ENCODE measurements at places on chromosomes 7 and 10.

GRCh38 chr10:62402508-62402907 is 28.3 kb downstream of the ZNF365 start:
- no peak for DNase-seq

DNA sequence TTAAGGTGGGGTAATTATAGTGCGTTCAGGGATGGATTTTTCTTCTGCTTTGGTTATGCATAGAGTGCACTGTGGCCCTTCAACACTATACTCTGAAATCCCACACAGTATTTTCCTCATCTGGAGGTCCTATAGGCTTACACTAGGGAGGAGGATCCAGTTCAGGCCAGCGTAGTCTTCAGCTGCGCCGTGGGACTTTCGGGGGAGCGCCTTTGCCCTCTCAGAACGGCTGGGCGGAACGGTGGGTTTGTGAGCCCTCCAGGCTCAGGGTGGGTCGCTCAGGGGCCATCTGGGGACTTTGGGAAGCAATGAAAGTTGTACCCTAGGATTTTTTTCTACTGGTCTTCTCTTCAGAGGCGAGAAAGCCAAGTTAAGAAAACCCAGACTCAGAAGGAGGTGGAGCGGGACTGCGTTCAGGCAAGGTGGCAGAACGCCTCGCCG is 652 bp upstream of the VPS26A start:
- DNase-seq: no peak

GRCh38 chr10:53489335-53490182 is 717.0 kb upstream of the MBL2 start:
- DNase-seq: no peak

DNA sequence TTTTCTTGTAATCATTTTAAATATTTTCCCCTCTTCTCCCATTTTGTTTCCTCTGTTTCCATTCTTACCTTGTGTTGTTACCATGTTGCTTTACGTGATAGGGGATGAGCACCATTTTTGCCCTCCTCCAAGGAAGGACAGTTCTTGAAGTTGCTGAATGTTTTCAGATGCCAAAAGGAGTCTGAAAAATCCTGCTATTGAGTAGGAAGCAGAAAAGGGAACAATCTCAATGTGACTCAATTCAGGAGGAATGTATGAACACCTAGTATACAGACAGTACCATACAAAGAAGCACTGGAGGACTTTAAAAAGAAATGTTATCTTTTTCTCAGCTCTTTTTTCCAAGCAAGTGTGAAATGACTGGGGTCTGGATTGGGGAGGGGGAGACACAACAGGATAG is 5.1 kb upstream of the NAMPT start:
- no peak for DNase-seq

DNA sequence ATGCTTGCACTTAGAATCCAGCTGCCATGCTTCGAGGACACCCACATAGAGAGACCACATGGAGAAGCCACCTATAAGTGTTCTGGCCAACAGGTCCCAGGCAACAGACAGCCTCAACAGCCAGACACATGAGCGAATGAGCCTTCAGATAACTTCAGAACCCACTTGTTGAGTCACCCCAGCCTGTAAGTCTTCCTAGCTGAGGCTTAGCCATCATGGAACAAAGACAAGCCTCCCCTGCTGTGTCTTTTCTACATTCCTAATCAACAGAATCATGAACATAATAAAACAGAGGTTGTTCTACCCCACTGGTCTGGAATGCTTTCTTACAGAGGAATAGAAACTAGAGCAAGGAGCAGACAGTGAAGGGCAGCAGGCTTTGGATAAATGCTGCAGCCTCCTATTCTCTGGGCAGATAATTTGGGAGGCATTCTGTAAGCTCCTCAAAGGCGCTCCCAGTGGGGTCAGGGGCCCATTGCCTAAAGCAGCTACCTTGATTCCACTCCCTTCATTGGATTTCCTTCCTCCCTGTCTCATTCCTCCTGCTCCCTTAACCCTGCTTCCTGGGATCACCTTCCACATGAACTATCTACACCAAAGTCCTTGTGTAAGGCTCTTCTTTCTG is 4.6 kb downstream of the TLL2 start:
- no peak for DNase-seq

DNA sequence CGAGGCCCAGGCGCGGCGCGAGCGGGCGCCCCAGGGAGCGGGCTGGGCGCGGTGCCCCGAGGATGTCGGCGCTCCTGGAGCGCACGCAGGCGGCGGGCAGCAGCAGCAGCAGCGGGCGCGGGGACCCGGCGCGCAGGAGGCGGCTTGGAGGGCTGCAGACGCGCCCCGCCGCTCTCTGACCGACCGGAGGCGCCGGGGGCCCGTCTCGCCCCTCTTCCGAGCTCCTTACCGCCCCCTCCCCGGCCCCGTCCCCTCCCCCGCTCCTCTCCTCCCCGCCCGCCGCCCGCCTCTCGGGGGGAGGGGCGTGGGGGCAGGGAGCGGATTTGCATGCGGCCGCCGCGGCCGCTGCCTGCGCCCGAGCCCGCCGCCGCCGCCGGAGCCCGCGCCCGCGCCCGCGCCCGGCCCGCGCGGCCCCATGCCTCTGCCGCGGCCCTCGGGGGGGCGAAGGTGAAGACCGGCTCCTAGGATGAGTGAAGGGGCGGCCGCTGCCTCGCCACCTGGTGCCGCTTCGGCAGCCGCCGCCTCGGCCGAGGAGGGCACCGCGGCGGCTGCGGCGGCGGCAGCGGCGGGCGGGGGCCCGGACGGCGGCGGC is at the start of gene NRG3:
Gene NRG3 (plus strand): TSS at position 320 of the 592 bp plus-strand sequence.
- no peak for DNase-seq

GRCh38 chr10:70476249-70477035 is 2.1 kb upstream of the PALD1 start:
- DNase-seq: no peak

- DNase-seq: no peak
Observed at GRCh38 chr7:1705856-1706255, 35.8 kb downstream of the ELFN1 start.

DNA sequence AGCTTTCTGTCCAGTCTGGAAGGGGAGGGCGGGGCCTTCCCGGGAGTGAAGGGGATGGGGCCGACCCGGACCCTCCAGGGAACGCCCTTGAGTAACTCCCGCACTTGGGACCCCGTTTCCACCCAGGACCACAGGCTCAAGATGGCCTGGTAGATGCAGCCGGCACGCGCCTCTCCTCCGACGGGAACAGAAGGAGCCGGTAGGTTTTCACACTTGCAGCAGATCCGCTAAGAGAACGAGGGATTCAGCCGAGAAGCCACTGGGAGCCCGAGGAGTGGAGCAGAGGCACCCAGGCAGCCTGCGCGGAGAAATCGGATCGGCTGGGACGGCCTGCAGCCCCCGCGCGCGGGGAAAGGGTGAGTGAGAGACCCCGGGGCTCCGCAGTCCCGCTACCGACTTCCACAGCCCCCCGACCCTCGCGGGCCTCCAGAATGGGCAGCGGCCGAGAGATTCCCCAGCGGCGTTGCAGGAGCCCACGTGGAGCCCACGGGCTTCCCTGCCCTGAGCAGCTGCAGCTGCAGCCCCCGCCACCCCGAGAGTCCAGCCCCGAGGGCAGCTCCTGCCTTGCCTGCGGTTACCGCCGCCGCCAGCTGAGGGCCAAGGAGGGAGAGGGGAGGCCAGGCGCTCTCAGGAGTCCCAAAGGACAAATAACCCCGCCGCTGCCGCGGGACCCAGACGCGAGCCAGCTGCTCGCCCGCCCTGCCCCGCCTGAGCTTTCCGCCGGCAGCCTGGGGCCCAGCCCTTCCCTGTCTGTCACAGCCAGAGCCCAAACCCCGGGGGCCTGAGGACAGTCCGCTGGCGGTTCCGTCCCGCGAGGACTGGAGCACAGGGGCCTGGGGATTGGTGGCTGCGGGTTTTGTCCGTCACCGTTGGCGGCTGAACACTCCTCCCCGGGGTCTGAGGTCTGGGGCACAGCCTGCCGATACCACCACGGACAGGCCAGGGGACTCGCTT is 21.8 kb downstream of the IFT22 start:
- no peak for DNase-seq

DNA sequence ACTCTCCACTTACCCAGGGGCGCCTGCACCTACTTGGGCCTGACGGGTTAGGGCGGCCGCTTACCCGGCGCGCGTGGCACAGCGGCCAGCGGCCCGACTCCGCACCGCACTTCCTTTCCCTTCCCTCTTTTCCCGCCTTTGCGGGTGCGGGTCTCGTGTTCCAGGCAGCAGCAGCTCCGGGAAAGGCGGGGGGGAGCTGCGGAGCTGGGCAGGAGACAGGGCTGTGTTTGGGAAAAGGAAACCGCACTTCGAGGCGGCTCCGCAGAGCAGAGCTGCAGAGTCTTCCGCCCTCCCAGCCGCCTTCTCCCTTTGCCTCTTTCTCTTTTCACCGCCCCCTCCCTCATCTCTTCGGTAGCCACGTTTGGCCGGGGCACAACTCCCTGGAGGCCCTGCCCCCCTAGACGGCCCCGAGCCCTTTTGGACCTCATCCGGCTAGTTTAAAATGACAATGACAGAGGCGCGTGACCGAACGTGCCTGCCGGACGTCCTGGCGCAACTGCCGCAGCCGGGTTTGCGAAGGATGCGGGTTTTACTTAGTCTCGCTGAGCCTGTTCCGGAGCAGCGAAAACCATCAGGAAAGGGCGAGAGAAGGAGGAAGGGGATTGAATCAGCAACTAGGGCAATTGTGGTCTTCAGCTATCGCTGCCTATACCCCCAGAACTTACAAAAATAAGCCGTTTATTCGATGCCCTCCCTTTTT is 7.9 kb upstream of the PAX2 start:
- DNase-seq: no peak

- no peak for DNase-seq
Observed at GRCh38 chr7:132765861-132766260, 189.6 kb upstream of the PLXNA4 start.

DNA sequence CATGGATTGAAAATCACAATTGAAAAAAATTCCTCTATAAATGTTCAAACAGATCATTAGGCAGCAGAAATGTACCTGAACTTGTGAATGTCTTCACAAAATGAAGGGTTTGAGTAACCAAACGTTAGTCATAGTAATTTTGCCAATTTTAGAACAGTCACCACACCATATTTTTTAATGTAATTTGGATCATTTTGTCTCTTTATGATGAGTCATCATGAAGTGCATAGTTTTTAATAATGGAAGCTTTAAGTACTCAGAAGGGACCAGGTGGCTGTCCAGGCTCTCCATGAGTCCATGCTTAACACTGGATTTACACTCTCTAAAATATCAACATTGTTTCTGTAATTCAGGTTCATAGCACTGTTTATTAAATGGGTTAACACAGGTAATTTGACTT is 219.2 kb downstream of the ETV1 start:
- DNase-seq: no peak

DNA sequence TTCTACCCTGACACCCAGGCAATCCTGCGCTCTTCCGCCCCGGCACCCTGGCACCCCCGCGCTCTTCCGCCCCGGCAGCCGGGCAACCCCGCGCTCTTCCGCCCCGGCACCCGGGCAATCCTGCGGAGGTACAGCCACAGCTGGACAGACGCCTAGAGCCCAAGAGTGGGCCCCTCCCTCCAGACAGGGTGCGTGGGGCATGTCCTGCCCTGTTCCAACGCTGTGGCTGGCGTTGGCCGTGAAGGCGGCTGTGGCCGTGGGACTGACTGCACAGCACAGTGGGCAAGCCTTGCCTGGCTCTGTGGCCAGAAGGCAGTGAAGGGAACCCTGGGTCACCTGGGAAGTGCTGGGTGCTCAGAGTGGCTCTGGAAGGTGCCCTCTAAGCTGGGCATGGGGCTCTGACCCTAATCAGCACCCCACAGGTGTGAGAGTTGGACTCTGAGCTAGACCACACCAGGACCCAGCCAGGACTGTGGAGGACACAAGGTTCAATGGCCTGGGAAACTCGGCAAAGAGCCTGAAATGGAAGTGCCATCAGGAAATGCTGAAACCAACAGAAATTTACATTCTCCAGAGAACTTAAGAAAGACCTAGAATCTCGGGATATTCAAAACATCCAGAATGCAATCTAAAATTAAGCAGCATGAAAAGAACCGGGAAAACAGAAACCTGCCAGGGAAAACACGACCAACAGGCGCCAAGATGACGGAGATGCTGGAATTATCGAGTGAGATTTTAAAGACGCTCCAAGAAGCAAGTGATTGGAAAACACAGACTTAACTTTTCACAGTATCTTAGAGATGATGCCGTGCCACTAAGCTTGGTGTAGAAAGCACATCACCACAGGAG is 253.6 kb downstream of the ELFN1 start:
- no peak for DNase-seq

GRCh38 chr7:50147951-50148808 is 55.1 kb upstream of the ZPBP start:
- no peak for DNase-seq

GRCh38 chr10:114347791-114348190 is 56.5 kb downstream of the AFAP1L2 start:
- no peak for DNase-seq

DNA sequence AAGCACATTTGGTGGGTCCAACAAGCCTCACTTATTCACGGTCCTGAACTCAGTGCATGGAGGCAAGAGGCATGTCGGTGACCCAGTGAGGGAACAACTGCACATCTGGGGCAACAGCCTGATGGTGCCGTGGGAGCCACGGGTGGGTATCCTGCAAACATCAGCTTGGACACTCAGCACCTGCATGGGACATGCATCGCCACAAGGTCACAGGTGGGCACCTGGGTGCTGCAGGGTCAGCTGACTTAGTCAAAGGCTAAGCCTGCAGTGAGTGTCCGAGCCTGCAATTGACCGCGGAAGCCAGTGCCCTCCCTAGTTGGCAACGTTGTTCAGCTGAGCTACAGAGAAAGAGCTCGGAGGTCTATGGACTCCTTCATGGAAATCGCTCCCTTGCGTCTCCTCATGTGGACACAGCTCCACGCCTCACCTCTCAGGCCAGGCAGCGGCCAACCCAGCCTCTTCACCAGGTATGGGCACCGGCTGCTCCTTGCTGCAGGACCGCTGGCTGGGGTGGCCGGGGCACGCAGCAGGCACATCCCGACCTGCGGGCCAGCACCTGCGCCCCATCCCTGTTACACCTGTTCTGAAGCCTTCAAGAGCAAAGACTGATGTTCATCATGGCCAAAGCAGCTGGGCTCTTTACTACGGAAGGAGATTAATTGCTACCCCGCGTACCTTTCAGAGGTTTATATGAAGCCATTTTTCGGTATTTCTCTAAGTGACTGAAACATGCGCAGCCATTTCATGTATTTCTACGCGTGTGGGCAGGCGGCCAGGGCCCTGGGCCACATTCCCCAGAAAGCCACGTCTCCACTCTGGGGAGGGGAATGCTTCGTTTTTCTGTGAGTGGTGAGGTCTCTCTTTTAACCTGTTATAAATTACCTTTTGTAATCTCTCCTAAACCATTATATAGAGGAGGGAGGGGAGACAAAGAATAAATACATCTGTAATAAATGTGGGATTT is 380.7 kb downstream of the DNAJB6 start:
- DNase-seq: no peak

DNA sequence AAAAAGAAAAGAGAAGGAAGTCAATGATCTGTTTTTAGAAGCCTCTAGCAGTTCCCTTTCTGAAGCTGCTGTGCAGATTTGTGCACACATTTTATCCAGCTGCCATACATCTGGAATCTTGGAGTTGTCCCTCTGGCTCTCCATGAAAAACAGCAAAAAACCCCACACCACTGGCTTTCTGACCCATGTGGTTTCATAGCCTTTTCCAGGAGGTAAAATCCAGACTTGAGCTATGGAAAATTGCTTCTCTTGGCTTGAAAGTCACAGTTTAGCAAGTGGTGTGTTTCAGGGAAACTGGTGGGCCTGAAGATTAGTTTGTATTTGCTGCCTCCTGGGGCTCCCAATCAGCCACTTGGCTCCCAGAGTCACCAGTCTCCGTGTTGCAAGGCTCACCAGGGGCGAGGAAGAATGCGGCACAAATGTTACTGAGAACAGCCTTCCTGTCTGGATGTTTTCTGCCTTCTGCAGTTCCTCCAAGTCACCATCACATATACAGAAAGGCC is 50.1 kb upstream of the ADRB1 start:
- no peak for DNase-seq

Measured in stimulated activated CD4-positive, alpha-beta T cell treated with anti-CD3 and anti-CD28 coated beads, Interleukin-1b, Interleukin-23, amount 100 ng/mL, for 1 hour (primary cell).